ENCODE measurements at places on chromosomes 2 and 18. TPM values are rescaled to one million over a fixed set of nuclear protein-coding genes. Genes with fewer than 3 reads are reported as not detected.

GRCh38 chr18:70421471-70422390, 132.9 kb downstream of the SOCS6 start:
- no peaks in the 10 kb centered on the region for H3K36me3 ChIP-seq
- peaks cover 17% of the 10 kb centered on the region for H3K27me3 ChIP-seq
- no peak overlapping the region for H3K4me3 ChIP-seq
- no peak overlapping the region for H3K27ac ChIP-seq

PJVK gene
- 2.8 TPM for total RNA-seq

EFHD1 gene
- 0.78 TPM for total RNA-seq

DNA sequence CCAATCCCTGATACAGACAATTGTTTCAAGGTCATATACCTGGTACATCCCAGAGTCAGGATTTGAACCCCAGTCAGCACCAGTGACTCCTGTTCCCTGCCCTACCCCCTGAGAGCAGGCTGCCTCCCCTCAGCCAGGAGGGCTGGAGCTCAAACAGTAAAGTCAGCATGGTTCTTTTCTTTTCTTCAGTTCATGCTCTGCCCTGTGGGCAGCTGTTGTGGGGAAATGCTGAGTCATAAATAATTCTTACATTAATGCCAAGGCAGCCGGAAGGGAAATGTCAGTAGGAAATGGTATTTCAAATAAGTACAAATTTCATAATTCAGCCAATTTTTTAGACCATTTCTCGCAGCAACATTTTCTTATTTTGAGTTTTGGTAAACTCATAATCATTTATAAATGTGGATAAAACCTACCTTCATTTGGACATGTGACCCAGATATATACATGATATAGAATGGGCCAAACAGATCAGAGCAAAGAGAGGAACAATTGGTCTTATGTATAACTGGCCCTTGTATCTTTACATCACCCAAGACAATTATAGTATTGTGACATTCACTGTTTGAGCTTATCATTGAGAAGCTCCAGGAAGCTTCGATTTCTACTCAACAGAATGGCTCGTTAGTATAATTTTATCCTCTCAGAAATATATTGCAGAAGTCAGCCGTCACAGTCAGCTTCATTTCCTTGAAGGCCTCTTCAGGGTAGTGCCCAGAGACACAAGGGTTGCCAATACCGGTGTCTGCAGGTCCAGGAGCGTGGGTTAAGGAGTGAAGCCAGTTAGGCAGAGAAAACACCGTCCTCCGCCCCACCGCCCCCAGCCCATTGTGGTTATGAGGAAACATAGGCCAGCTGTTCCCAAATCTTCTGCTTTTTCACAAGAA, 28.0 kb upstream of the SCYGR1 start:
- H3K36me3 ChIP-seq, result peaks cover 9% of the 10 kb centered on the region
- peaks cover 56% of the 10 kb centered on the region for H3K4me1 ChIP-seq
- peak overlapping the region; percentile 59 for H3K4me3 ChIP-seq
- no peaks in the 10 kb centered on the region for H3K27me3 ChIP-seq
- H3K27ac ChIP-seq, result peak overlapping the region; percentile 91

SPEG gene
- total RNA-seq, result 1.5 TPM

DNA sequence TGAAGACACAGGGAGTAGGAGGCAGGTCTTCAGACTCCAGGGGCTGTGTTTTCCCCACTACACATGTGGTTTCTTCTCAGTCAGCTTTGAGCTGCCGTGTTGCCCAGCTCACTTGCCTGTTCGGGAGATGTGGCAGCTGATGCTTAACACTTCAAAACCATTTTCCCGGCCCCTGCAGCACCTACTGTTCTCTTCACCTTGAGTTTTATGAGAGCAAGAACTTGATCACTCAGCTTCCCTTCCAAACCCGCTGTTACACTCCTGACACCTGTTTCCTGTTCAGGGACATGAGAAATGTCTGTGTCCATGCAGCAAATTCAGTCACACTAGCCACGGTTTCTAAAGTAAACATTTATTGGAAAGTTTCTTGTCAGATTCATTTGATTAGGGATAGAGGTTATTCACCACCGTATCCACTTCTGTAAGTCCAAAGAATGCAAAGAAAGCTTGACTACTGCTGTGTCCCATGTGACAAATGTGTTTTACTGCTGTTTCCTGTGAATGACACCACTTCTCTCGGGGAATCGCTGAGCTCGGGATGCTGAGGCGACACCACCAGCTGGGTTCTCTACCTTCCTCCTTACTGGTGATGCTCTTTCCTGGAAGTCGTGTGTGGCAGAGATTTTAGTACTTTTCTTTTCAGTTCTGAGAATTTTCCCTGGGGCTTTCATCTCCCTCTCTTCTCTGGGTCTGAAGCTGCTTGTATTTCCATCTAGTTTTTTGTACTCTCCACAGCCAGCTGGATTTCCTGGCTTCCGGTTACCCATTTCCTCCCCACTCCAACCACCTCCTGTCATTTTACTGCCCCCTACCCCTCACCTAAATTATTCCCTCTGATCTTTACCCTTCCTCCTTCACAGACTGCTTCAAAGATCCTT, 91.7 kb downstream of the KLF7 start:
- H3K4me3 ChIP-seq, result peak overlapping the region; percentile 78
- peaks cover 14% of the 10 kb centered on the region for H3K36me3 ChIP-seq
- peaks cover 42% of the 10 kb centered on the region for H3K4me1 ChIP-seq

GRCh38 chr2:157261199-157261782, 3.8 kb downstream of the GALNT5 start:
- H3K36me3 ChIP-seq, result no peaks in the 10 kb centered on the region
- DNase-seq, result peak; percentile 68
- peaks cover 17% of the 10 kb centered on the region for H3K27me3 ChIP-seq
- peak overlapping the region; percentile 59 for H3K4me3 ChIP-seq
- peaks cover 30% of the 10 kb centered on the region for H3K4me1 ChIP-seq
- H3K27ac ChIP-seq, result peak overlapping the region; percentile 83

SPAST gene
- total RNA-seq, result 18.0 TPM

- H3K4me3 ChIP-seq, result no peak overlapping the region
- H3K27me3 ChIP-seq, result peaks cover 3% of the 10 kb centered on the region
- H3K4me1 ChIP-seq, result no peaks in the 10 kb centered on the region
Measured at GRCh38 chr2:172137943-172138342, 35.2 kb upstream of the DLX2 start.

- DNase-seq, result peak; percentile 4
- no peaks in the 10 kb centered on the region for H3K27me3 ChIP-seq
- H3K4me1 ChIP-seq, result no peaks in the 10 kb centered on the region
- H3K27ac ChIP-seq, result no peak overlapping the region
- no peak overlapping the region for H3K4me3 ChIP-seq
Measured at GRCh38 chr2:137467246-137467862, 496.9 kb upstream of the HNMT start.

DNA sequence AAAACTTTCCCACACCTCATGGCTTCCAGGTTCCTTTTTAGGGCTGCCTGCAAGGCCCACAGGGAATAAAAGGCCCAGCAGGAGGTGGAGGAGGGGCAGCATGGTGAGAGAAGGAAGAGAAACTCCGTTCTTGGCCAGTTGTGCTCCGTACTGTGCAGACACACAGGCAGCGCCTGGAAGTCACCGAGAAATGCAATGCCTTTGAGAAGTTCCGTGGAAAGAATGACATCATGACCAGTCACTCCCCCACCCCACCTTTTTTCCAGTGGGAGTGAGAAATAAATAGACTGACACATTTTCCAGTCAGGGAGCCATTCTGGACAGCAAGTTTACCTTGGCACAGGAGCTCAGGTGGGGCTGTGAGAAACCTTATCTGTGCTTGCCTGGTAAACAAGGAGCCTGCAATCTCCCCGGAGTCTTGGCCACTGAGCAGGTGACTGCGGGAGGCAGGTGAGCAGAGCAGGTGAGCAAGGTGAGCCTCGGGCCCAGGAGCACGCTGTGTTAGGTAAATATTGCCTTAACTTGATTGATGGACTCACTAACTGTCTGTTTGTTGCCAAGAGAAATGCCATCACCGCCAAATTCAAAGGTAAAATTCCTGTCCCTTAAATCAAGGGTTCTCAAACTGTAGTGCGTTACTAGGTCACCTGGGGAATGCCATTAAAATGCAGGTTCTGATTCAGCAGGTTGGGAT, 13.5 kb upstream of the LBH start:
- H3K27ac ChIP-seq, result no peak overlapping the region
- H3K4me1 ChIP-seq, result peaks cover 12% of the 10 kb centered on the region
- no peaks in the 10 kb centered on the region for H3K36me3 ChIP-seq
- H3K27me3 ChIP-seq, result no peaks in the 10 kb centered on the region

KYNU gene
- not detected for total RNA-seq

DNA sequence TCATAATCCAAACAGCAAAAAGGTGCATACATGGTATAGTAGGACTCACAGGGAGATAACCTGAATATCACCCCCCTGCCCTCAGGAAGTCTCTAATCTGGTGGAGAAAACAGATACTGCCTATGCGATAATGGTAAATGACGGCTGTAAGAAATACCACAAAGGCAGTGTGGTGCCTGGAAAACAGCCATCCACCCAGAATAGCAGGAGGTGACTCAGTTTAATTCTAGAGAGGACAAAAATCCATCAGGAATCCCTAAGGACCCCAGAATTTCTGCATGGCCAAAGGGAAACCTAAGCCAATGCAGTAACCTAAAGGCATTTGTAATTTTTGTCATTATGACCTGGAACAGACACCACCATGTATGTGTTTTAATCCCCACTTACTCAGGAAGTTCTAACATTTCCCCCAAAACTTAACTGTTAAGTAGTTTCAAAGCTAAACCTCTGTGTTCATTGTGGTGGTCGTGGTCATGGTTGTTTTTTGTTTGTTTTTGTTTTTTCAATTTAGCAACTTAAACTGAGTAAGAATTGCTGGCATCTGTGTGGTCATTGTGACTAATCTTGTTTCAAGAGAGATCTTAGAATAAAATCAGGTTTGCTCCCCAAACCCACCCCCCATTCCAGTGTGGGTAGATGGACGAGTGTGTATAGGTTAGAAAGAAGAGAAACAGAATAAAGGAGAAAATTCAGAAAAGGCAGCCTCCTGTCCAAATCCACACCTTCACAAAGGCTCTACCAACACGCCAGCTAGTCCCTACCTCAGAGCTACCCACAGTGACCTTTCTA, 121.5 kb upstream of the CDCA7 start:
- H3K36me3 ChIP-seq, result no peaks in the 10 kb centered on the region
- peaks cover 2% of the 10 kb centered on the region for H3K27me3 ChIP-seq
- H3K4me3 ChIP-seq, result no peak overlapping the region

DNA sequence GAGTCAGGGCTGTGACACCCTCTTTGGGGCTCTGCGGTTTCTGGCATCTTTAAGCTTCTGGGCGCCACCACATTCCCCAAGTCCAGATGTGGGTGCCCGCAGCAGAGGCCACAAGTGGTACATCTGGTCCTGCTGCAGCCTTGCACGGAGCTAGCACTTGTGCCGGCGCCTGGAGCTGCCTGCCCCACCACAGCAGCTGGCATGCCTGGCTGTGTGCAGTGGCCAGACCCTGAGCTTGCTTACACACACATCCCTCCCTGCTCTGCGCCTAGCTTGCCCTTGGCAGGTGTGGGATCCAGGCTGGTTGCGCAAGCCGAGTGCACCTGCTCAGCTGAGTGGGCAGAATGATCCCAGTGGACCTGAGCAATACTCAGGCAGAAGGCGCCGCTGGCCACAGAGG, 27.3 kb downstream of the SLC4A10 start:
- no peaks in the 10 kb centered on the region for H3K36me3 ChIP-seq
- DNase-seq, result no peak
- no peaks in the 10 kb centered on the region for H3K4me1 ChIP-seq

- no peak overlapping the region for H3K27ac ChIP-seq
- no peaks in the 10 kb centered on the region for H3K36me3 ChIP-seq
- H3K4me1 ChIP-seq, result no peaks in the 10 kb centered on the region
- DNase-seq, result no peak
- H3K4me3 ChIP-seq, result no peak overlapping the region
- H3K27me3 ChIP-seq, result peaks cover 13% of the 10 kb centered on the region
Measured at GRCh38 chr18:46723856-46724415, 32.9 kb downstream of the ST8SIA5 start.

Data from activated naive CD8-positive, alpha-beta T cell treated with anti-CD3 and anti-CD28 coated beads for 36 hours (primary cell).